ENCODE measurements at places on chromosomes 12 and 14.

DNA sequence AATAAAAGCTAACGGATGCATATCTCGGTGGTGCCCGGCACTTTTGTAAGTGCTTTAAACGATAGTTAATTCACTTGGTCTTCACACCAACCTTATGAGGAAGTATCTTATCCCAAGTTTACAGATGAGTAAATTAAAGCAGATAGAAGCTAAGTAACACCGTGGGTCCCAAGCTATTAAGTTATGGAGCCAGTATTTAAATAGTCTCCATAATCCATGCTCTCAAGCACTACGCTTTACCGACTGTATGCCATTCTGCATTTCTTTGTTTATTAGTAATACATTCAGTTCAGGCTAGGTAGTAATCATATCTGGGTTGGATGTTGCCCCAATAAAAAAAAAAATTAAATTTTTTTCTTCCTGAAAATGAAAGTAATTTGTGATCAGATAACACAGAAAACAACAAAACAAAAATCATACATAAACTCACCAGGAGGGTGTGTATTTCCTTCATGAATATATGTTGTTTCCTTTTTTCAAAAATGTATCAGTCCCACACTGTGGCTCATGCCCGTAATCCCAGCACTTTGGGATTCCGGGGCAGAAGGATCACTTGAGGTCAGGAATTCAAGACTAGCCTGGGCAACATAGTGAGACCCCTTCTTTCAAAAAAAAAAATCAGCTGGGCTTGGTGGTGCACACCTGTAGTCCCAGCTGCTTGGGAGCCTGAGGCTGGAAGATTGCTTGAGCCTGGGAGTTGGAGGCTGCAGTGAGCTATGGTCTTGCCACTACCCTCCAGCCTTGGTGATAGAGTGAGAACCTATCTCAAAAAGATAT, 1.4 kb upstream of the M6PR start:
- no peak for ATAC-seq

DNA sequence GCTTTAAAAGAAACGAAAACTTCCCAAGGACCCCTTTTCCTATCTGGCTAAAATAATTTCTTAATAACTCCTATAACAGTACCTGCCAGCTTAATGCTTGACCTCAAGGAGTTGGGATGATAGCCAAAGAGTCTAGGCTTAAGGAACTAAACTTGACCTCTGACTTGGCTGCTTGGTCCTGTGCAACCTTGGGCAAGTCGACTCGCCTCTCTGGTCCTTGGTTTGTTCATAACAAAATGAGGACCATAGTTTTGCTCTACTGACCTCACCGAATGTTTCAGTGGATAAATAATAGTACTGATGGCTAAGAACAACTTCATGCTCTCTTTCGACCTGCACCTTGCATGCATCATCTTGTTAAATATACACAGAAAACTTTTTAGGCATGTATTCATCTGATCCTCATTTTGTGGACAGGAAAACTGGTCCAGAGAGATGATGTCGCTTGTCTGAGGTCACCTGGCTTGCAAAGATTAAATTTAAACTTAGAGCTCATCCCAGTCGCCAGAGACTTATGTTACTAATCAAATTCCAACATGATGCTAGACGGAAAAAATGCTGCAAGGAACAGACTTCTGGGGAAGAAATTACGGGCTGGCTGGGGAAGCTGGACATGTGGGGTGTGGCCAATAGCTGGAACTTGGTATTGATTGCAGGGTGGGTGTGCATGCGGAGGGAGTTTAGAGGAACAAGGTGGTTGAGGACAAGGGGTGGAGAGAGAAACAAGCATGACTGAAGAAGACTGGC, 38.0 kb upstream of the WSCD2 start:
- no peak for ATAC-seq

DNA sequence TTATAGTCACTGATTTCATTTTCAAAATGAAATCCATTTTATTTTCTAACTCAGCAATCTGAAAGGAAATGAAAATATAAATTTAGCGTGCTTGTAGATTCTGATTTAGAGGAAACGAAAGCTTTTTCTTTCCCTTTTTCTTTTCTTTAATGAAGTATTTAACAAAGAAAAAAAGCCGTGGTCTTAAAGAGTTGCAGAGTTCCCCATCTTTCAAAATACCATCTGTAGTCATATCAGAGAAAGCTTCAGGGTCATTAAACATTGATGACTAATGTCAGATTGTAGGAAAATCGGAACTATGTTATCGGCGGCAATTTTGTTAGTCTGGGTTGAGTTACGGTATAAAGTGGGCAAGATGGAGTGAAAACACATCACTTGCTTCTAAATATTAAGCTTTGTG, 32.3 kb downstream of the DRAM1 start:
- ATAC-seq = peak; percentile 79

GRCh38 chr12:113678223-113679119, 206.8 kb upstream of the LHX5 start:
- no peak for ATAC-seq

DNA sequence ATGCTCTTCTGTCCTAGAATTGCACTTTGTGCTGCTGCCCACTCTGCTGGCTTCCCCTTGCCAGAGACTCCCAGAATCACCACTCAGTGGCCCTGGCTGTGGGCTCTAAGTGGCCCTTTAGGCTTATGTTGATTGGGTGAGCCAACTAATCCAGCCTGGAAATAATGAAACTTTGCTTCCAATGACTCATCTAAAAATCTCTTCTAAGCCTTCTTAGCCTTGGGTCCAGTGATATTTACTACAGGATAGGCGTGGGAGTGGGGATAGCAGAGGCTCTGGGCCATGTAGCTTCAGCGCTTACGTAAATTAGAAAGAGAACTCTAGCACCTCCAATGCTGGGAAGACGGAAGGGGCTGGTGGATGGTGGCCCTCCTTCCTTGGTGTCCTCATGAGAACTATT, 137.9 kb downstream of the TTC8 start:
- no peak for ATAC-seq

DNA sequence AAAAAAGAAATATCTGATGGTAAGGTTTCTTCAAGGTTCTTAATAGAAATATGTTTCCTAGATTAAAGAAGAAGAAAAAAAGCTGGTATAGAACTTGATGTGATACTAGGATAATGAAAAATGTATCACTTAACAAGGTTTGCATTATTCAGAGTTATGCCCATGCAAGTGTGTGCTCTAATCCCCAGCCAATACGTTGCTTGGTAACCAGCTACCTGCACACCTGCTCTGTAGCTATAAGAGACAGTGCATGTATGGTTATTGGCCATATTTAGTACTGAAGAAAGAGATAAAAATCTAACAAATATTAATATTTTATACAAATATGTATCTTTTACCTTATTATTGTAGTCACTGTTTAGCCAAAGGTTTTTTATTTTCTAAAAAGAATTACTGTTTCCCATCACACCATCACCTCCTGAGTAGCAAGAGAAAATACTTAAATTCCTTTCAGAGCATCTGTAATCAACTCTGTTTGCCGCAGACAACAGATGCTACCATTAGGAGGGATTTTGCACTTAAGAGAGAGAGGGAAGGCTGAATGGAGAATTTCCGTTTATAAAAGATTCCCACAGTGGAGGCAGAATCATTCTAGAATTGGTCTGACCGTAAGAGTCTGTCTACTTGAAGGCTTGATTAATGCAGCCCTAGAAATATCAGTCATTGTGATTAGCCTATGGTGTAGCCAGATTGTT, 115.6 kb downstream of the NEDD1 start:
- no peak for ATAC-seq

DNA sequence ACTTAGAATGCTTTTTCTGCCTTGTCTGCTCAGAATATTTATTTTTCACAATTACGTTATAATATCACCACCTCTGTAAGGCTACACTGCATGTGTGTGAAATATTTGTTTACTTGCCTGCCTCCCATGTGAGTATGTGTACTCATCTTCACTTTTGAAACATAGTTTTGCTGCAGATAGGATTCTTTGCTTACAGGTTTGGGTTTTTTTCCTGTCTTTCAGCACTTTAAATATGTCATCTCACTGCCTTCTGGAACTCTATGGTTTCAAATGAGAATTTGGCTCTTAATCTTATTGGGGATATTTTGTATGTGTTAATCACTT, 10.9 kb downstream of the G2E3 start:
- ATAC-seq = no peak

DNA sequence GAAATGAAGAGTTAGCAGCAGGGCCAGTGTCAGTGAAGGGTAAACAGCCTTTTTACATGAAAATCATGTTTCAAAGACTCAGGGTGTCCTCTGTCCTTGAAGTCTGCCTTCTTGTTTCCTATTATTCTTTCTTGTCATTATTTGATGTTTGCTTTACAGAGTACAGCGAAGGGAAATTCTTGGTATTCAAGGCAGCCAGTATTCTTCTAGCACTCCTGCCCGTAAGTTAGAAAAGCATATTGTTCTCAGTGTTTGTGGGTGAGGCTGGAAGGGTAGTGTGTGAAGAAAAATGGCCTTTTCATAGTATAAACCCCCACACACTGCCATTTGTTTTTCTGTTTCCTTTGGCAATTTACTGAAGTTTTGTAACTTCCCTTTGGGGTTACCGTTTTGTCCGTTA, 217.3 kb upstream of the NAV3 start:
- no peak for ATAC-seq

DNA sequence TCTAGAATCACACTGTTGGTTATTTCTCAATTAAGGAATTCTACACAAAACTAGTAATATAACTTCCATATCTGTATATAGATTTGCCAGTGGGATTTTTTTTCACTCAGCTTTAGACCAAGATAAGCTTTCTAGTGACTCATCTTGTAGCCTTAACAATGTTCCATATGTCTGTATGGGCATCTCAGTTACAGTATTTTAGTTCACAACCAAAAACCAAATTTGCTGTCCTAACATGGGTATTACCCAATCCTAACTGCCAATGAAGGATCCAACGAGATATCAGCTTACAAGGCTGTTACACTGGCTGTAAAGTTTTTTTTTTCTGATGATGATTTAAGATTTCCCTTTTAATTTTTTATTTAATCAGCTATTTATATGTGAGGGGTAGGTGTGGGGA, 31.5 kb upstream of the KRR1 start:
- no peak for ATAC-seq

DNA sequence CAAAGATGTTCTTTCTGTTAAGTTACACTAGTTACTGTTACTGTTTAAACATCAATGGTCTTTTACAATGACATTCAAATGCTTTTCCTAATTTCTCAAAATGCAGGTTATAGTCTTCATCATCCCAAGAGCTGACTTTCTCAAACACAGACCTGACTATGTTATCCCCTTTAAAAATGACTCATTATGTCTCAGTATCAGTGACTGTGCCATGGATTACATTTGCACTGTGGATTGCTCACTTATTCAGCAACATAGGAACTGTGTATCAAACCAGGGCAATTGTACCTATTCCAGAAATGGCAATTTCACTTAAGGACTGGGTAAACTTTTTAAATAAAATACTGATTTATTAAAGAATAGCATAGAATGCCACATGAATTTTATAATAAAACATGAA, 630.2 kb upstream of the NOVA1 start:
- ATAC-seq = no peak

DNA sequence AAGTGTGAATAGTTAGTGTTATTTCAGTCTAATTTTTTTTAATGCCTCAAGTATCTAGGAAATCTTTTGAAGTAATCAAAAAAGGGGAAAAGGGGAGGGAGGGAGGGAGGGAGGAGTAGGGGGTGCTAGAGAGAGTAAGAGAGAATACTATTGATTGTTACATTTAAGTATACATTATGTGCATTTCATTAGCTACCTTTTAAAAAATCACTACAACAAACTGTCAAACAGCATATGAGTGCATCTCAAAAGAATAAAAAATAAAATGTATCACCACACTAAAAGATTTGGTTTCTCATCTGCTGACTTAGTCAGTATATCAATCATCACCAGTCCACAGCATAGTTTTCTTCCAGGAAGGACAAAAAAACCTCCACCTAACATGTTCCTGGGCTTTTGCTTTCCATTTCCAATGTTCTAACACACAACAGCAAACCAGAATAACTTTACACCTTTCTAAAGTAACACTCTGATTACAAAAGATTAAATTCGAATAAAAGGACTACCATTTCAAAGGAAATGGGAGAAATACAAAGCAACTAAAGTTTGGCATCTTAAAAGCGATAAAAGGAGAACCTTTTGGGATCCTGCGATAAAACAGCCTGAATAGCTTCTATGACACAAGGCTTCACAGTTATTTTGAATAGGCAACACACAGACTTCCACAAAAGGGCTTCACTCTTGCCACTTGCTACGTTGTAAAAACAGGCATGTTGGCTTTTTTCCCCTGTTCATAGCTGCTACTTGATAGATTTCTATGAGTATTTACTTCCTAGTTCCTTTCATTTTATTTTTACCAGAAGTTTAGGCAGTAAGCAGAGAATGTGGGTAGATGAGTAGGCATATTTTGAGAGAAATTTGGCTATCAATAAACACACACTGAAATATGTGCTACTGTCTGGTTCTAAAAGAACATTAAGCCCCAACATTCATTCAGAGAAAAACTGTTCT, 160.9 kb downstream of the EPS8 start:
- no peak for ATAC-seq

- peak; percentile 32 for ATAC-seq
These were observed 180.5 kb downstream of the PRKCH start for GRCh38 chr14:61501714-61502458.

- ATAC-seq = no peak
These were observed 90.9 kb upstream of the CPM start for GRCh38 chr12:69023840-69024239.

DNA sequence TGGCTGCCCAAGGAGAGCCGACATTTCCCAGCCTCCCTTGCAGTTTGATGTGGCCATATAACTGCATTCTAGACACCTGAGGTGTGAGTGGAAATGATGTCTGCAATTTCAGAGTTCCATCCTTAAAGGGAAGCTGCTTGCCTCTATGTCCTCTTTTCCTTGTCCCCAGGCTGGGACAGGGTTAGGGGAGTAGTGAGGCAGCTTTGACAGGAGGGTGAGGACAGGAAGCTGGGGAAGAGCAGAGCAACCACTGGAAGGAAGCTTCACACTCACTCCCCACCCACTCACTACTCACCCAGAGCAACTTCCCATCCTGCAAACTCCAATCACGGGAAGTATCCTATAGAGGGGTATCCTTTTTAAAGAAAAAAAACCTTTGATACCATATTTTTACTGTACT, 28.9 kb upstream of the LTA4H start:
- ATAC-seq = no peak

DNA sequence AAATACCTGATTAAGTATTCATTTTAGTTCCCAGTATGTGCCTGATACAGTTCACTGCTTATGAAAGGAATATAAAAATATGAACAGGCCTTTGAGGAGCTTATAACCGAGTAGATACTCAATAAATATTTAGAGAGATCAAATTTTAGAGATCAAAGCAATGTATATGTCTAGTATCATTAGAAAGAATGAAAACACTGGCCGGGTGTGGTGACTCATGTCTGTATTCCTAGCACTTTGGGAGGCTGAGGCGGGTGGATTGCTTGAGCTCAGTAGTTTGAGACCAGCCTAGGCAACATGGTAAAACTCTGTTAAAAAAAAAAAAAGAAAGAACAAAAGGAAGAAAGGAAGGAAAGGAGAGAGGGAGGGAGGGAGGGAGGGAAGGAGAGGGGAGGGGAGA, 113.2 kb upstream of the EEA1 start:
- no peak for ATAC-seq

DNA sequence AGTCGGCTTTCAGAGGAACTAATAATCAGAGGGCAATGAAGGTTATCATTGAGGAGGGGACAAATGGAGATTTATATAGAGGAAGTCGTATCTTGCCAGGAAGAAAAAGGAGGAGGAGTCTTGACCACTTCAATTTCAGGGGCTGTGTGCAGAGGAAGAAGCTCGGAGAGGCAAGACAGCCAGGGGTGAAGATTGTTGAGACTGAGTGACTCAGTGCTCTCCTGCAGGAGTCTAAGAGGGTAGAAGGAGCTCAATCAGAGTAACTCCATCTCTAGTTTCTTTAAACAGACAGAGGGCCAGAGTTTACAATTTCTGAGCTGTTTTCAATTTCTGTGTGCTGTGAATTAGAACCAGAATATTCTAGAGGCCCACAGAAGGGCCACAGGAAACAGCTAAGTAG, 439.3 kb upstream of the PRICKLE1 start:
- ATAC-seq = no peak

Data from stimulated activated memory B cell treated with anti-CD40 and anti-IgM and Interleukin-4, amounts not matched to agents 10 μg/mL and 1 μg/mL and 100 μg/mL, for 72 hours (primary cell).